Stimulated activated naive B cell treated with anti-CD40 and anti-IgM and Interleukin-4, amounts not matched to agents 10 μg/mL and 1 μg/mL and 100 μg/mL, for 72 hours (primary cell): ENCODE measurements at places on chromosomes 13 and 19.
A peak's percentile ranks its signal among the peaks of the same experiment; 100 is the strongest.

DNA sequence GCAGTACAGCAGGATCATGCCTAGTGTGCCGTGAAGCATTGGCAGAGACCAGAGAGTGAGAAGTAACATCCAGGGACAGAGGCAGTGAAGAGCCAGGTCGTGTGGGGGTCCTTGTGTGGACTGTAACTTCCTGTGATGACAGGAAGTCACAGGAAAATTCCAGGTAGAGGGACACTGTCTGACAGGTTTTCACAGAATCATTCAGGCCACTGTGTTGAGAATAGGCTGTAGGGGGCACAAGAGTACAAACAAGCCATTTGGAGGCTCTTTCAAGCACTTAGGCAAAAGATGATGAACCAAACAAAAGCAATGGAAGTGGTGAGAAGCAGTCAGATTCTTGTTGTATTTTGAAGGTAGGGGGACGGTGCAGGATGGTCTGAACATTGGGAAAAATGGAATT lies 46.4 kb downstream of the N4BP2L1 start:
- DNase-seq: no peak

- no peak for DNase-seq
Observed at GRCh38 chr13:90329641-90330040, 1017.8 kb upstream of the MIR17HG start.

DNA sequence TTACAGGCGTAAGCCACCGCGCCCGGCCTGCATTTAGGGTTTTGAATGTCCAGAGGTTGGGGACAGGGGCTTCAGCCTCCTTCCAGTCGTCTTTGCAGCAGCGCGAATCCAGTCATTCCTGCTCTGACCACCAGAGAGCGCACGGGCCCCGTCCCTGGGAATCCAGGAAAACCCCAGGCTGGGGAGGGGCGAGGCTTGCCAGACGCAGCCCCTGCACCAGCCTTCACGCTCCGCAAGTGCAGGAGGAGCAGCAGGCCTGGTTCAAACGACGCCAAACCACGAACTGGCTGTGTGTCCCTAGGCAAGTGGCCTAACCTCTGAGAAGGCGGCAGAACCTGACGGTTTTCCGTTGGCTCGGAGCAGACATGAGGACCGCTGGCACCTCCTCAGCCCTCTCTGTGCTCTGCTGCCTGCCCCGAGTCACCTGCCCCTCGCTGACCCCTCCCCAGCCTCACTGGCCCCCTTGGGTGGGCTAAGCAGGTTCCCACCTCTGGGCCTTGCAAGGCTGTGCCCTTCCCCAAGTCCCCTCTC lies 2.0 kb upstream of the RNF126 start:
- peak; percentile 66 for DNase-seq

DNA sequence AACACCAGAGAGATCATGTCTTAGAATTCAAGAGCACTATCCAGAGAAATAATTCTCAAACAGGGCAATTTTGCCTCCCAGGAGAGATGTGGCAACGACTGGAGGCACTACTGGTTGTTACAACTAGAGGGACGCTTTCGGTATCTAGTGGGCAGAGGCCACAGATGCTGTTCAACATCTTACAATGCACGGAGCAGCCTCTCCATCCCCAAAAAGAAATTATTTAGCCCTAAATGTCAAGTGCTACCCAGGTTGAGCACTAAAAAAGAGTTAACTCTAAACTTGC lies 78.6 kb downstream of the ABCC4 start:
- DNase-seq: no peak

DNA sequence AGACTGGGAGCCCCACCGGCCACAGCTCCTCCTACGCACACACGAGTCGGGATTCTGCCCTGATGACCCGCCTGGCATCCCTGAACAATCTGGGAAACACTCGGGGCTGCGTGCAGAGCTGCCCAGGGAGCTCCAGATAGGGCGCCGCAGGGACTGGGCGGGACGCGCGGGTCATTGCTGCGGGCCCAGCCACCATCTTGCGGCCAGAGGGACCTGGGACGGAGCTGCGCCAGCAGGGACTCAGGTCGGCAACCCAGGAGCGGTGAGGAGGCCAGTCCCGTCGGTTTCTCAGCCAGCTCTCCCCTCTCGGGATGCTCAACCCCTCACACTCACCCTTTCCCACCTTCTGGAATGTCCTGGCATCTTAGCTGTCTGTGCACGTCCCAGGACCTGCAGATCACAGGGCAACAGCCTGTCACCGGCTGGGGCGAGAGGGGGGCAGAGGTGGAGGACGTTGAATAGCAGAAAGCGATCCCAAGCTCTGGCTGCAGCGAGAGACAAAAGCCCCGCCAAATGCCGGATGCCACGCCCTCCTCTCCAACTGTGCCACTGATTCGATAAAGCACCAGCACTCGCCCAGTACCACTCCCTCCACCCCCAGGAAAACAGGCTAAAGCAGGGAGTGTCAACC lies 20.4 kb upstream of the ZNF91 start:
- no peak for DNase-seq

DNA sequence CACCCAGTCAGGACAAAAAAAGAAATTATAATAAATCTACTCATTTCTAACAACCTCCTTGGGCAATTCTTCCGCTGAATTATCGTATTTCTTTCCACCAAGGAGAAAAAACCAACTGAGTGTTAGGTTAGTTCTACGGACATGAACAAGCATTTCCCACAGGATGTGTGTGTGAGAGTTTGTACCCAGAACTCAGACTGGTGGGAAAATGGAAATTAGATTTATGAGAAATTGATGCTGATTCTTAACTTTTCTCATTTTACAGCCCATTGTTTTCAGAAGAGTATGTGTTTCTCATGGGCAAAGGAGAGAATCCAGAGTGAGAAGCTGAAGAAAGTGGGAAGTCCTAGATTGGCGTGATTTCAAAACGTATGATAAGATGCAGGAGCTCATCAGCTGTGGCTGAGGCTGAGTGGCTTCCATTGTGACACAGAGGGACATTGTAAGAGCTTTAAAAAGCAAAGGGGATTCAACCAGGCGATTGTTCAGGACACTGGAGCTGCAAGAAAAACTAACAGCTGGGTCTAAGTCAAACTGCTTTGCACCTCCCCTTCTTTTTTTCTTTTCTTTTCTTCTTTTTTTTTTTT lies 184.7 kb upstream of the ARGLU1 start:
- no peak for DNase-seq

- DNase-seq: no peak
Observed at GRCh38 chr19:40417643-40417981, 4.4 kb upstream of the PRX start.

- no peak for DNase-seq
Observed at GRCh38 chr19:8515317-8515716, 1.4 kb upstream of the ZNF414 start.

GRCh38 chr13:46176756-46177155 lies 5.2 kb downstream of the LCP1 start:
- peak; percentile 36 for DNase-seq

GRCh38 chr13:81383444-81383843 lies 1042.5 kb upstream of the SPRY2 start:
- no peak for DNase-seq

DNA sequence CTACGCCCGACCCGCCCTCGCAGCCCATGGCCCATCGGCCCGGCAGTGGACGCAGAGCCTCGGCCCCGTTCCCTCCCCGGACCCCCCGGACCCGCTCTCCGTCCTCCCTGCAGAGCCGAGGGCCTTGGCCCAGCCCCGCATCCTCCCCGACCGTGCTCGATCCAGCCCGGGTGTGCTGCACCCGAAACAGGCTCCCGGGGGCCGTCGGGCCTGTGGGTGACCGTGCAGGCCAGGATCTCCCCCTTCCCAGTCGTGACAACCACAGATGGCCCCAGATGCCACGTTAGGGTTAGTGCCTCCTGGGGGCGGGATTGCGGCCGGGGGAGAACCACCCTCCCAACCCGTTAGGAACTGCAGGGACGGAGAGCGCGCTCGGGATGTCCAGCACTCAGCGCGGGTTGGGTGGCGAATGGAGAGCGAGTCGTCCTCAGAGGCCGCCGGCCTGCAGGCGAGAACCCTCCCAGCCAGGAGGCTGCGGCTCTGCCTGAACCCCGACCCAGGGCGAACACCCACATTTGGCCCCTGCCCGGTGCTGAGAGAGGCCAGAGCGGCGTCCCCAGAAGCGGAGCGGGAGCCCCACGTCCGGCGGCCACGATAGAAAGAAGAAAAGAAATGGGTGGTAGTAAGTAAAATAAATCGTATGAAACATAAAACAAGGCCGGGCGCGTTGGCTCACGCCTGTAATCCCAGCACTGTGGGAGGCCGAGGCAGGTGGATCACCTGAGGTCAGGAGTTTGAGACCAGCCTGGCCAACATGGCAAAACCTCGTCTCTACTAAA lies 6.7 kb upstream of the MADCAM1 start:
- DNase-seq: no peak

DNA sequence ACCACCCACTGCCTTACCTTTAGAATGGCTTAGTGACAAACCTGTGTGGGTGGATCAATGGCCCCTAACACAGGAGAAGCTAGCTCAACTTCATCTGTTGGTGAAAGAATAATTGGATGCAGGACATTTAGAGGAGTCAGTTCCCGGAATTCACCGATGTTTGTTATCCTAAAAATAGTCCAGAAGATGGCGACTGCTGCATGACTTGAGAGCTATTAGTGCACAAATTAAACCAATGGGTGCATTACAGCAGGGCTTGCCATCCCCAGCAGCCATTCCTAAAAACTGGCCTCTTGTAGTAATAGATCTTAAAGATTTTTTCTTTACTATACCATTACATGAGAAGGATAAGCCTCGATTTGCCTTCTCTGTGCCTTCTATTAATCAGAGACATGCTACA lies 46.8 kb upstream of the ZNF726 start:
- DNase-seq: no peak

- DNase-seq: no peak
Observed at GRCh38 chr13:76942363-76942762, 5.9 kb upstream of the ACOD1 start.

- DNase-seq: peak; percentile 27
Observed at GRCh38 chr19:48152551-48152950, 17.6 kb downstream of the LIG1 start.

DNA sequence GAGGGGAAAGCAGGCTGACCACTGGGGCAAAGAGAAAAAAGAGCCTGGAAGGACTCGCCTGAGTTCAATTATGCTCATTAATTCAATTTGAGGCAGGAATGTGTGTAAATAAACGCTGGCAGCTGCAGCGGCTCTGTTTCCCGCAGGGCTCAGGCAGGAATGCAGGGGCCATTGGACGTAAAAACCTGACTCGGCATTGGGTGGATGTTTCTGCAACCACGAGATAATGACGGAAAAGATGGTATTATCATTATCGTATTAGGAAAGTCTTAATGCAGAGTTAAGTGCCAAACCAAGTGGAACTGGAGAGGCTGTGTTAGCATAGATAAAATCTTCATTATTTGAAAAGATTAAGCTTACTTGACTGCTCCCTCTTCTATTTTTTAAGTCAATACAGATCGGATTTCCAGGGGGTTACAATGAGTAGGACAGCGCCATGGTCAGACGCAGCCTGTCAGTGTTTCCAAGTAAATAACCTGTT lies 169.8 kb downstream of the SHISA2 start:
- DNase-seq: no peak

DNA sequence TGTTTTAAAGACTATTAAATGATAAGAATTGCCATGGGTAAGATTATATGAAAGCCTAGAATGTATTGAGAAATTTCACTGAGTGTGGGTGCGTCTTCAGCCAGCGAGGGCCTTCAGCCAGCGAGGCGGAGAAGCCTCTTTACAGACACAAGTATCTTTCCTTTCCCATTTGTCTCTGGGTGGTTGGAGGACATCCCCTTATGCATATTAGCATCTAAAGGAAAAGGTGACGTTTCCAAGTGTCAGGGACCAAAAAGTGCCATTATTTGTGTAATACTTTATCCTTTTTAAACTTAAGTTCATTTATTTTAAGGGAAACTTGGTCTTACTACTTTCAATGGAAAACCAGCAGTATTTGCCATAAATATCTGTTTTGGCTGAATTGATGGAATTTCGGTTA lies 22.2 kb downstream of the SMARCA4 start:
- no peak for DNase-seq

GRCh38 chr19:17235971-17236777 lies 9.5 kb downstream of the NR2F6 start:
- no peak for DNase-seq

- peak; percentile 66 for DNase-seq
Observed at GRCh38 chr19:15629003-15629880, 11.5 kb upstream of the CYP4F3 start.

DNA sequence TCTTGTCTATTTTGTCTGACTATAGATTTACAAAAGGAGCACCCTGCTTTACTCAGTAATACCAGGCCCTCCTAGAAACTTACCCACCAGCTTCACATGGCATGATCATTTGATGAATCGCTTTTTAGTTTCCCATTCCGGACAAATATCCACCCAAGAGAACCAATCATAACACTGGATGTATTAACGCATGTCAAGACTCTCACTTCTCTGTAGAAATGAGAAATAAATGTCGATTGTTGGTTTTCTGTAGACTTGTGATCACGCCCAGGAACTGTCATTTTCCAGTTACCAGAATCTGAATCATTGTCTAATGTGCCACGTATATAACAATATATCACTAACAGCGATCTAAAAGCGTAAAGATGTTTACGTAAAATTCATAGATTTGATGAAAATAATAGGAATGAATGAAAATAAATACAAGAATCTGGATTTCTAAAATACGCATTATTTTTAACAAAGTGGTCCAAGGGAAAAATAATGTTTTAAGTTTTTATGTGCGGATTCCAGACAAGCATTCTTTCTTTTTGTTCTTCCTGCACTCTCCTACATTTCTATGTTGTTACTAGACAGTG lies 14.0 kb downstream of the CDX2 start:
- DNase-seq: no peak

- DNase-seq: no peak
Observed at GRCh38 chr19:28619816-28620429, 593.0 kb downstream of the UQCRFS1 start.

- no peak for DNase-seq
Observed at GRCh38 chr13:37175996-37176395, 70.5 kb upstream of the CSNK1A1L start.

DNA sequence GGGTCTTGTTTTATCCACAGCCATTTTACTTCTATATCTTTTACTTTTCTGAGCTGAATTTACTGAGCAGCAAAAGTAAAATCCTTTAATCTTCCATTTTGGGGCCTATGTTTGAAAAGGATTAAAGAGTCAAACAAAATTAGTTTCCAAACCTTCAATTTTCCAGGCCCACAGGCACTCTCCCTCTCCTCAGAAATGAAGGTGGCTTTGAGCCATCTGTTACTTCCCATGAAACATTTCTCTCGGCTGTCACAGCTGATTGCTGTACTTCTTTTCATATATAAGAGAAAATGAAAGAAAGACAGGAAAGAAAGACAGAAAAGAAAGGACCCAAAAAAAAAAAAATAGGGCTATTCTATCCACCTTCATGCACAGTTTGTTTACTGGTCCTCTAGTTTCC lies 194.9 kb downstream of the LACC1 start:
- DNase-seq: no peak
